Fibroblast of skin of right quadriceps (primary cell): ENCODE measurements at places on chromosomes 3 and 15.
A peak's percentile ranks its signal among the peaks of the same experiment; 100 is the strongest.

DNA sequence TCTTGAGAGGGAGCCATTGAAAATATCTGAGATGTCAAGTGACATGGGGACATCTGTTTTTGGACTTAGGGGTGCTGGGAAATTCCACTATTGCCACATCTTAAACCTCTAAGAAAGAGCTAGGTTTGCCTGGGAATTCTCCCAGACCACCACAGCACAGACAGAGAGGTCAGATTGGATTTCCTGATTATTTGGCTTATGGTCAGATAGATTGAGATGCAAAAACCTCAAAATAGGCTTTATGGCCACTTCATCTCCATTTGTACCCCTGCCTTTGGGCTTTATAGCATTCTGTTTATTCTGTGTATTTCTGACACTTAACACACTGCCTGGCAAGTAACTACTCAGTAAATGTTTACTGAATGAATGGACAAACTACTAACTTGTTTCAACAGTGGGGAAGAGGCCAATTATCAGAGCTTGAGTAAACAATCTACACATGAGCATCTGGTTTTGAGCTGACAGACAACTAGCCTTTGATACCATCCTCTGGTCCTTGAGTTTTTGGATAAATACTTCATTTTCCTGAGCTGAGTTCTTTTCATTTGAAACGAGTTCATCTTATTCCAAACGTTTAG is 81.8 kb downstream of the TP63 start:
- no peak for DNase-seq

DNA sequence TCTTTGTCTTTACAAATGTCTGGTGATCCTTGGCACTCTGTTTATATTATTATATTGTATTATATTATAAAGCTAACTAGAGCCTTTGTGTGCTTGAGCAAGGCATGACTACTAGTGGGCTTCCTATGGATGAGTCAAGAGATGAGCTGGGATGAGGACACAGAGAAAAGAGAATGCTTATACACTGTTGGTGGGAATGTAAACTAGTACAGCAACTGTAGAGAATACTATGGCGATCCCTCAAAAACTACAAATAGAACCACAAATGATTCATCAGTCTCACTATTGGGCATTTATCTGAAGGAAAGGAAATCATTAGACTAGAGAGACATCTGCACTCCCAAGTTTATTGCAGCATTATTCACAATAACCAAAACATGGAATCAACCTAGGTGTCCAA is 40.8 kb upstream of the MED12L start:
- DNase-seq: peak; percentile 64

DNA sequence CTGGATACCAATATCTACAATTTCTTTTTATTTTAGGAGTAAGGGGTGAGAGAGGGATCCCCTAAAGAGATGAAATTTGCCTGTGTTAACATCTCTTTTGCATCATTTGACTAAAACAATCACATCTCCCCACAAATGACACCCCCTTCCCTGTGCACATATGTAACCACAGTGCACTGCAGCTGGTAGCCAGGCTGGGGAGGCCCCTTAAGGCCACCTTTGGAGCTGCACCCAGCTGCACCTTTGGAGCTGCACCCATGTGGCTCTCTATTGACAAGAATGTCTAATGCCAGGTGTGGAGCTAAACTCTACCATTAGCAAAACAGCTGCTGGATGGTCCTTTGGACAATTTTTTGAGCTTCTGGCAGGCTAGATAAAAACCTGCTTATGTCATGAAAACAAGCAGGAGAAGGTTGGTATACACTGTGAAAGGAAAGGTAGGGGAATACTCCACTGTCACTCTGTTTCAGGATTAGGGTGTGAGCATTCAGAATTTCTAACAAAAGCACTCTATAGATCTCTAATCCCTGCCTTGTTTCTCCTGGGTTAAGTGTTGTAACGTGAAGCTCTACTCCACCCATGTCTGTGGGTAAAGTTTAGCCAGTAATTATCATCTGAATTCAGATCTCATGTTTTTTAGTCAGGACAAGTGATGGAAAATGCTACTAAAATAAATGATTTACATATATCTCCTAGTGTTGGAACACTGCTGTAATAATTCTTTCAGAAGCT is 52.1 kb downstream of the TFG start:
- DNase-seq: no peak

DNA sequence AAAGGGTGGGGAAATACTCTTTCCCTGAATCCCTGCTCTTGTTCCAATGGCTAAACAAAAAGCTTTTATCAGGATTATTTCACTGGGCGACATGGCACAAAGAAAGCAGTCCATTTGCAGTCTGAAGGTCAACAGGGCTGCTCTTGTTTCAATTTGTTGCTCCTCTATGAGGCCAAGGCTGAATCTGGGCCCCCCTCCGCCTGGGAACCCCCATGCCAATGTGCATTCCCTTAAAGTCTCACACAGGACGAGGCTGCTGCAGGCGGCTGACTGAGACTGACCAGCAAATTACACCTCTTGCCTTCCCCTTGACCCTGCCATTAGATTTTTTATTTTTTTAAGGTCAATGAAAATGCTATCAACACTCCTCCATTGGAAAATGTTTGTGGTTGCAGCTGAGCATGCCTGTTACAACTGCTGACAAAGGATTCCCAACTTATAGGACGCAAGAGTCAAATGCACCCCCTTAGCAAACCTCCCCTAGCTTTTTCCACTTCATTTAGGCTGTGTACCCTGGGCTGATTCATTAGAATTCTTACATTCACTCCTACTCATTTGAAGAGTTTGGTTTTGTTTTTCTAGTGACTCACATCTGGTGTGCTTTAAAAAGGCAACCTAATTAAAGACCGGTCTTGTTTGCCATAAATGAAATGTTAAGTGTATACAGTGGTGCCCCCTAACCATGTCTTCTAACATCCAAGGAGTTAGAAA is 60.8 kb upstream of the ARHGEF3 start:
- DNase-seq: peak; percentile 81

DNA sequence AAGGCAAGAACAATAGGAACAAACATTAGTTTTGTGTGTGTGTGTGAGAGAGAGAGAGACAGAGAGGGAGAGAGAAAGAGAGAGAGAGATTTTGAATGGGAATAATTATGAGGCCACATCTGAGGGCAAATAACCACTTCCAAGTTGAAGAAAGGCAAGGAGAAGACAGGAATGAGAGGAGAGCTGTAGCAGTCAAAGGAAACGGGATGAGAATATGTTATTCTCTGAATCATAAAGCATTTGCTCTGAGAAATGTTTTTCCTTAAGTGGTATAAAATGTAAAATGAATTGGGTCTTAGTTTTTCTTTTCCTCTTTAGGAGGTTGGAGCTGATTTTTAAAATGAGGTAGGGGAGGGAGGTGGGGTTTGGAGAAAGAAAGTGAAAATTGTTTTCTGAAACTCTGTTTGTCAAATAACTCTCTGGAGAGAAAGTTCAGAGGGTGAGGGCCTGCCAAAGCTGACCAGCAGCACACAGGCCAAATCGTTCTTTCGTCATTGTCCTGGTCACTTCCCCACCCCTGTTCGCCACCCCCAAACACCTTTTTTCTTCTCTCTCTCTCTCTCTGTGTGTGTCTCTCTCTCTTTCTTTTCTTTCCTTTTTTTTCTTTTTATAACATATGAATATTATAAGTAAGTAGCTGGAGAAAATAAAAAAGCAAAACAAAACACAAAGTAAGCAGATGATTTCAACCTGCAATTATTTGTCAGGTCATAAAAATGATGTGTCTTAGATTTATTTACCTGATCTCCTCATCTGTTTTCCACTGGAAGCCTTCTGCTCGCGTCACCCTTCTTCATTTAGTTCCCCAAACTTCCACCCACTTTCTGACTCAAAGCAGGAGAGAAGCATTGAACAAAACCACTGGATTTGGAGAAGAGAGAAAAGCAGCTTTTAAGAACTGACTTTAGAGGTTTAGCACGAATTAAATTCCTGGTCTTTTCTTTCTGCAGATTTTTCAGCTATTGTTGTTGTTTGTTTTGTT is 110.6 kb downstream of the LPP start:
- peak; percentile 83 for DNase-seq

DNA sequence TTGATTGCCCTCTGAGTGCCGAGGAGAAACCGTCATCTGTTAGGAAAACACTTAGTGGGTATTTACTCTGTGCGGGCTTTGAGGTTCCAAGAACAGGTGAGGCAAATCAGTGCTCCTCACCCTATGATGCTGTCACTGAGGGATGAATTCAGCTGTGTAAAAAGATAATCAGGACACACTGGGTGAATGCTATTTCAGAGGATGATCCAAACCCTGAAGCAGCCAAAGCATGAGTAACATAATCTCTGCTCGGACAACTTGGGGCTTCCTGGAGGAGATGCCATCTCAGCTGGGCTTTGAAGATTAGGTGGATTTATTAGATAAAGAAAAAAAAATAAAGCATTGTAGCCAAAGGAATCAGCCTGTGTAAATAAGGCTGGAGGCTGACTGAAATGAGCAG is 10.5 kb upstream of the GADL1 start:
- no peak for DNase-seq

DNA sequence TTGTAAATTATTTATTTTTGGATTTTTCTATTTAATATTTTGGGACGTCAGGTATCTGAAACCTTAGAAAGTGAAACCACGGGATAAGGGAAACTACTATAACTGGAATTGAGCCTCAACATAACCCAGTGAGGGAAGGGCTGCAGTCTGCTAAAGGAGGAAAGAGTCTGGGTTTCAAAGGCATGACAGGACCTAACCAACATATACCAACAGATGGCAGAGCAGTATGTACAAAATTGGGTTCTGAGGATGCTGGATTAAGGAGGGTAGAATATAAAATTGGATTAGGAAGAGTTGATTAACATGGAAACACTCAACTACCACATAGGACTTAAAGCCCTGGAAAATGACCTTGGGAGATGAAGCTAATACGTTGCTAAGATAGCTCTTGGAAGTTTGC is 603.5 kb downstream of the MECOM start:
- no peak for DNase-seq

- DNase-seq: peak; percentile 69
Observed at GRCh38 chr3:123781571-123782275, 102.4 kb downstream of the MYLK start.

DNA sequence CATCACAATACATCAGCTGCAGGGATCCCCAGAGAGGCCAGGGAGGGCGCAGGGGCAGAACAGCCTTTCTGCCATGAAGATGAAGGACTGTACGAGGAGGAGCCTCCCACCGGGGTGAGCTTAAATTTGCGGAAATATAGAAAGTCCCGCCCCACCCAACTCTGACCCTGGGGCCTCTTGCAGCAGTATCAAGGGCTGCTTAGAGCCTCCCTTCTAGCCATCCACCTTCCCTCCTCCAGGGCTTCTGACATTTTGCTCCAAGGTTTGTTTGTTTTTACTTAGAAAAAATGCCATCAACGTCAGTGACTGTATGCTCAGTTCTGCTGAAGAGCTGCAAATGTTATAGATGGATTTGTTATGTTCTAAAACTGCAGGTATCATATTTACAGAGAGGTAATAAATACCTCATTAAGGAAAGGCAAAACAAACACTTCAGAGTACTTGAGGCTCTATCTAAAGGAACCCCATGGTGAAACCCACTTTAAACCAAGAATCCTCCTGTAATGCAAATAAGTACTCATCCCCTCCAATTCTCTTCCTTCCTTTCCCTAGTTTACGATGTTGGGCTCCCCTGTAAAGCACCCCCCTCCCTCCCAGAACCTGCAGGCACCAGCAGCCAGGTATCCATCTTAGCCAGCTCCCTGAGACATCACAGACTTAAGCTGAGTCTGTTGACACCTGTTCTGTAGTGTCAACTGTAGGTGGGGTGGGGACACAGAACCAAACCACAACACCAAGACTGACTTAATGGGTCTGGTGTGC is 30.5 kb downstream of the RFTN1 start:
- no peak for DNase-seq

DNA sequence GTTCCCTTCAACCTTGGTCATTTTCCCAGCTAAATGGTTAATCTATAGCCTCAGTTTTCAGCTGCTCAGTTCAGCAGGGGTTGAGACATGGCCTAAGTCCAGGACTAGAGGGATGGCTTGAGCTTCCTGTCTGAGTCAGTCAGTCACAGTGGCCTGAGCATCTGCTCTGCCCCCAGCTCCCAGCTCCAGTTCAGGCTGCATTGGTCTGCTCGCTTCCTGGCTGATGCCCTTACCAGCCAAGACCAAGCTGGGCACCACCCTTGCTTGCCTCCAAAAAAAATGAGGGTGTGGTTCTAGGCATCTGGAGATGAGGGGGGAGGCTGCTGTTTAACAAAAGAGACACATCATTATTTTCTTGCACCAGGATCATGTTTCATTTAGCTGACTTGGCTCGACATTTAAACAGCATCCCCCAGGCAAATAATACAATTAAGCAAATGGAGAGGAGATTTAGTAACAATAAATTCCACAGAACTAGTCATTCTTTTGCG is 70.7 kb downstream of the WNT5A start:
- DNase-seq: peak; percentile 67
